ENCODE measurements at places on chromosomes 6 and 20.

DNA sequence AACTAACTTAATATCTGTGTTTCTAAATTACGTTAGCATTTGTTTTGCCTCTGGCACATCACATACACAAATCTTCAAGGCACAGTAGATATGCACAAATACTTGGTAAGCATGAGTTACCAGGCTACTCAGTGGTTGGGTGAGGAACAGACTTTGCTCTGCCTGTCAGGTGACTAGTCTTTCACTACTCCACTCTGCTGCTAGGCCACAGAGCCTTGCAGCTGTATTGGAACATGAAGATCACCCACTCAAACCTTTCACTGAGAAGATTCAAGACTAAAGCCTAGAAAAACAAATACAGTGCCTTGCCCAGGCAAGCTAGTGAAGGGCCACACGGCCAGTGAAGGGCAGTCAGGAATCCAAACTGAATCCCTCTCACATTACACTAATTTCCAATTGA, 47.0 kb downstream of the DTNBP1 start:
- no peak for DNase-seq

DNA sequence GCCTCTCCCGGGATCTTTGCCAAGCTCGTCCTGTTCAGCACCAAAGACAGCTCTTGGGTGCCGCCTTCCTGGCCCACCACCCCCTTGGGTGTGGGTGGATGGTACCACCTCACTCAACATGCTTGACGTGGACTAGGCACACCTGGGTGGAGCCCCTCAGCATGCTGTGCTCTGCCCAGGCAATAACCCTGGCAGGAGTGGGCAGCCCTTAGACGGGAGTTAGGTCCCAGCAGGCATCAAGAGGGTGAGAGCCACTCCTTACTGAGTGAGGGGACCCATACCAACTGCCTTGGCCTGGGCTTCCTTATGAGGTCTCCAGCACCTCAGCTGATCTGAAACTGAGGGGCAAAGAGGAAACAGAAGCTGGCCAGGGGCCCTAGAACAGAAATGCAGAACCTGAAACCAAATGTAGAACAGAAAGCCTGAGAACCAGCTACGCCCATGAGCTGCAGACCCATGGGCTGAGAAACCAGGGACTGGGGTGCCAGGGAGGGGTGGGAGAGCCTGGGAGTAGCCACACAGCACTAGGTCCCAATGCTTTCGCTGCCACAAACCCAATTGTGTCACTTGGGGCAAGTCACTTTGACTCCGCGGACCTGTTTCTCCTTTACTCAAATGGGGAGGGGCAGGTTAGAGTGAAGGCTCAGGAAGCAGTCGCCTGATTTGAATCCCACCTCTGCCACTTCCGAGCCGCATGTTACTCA, 2.0 kb downstream of the FGD2 start:
- no peak for DNase-seq

DNA sequence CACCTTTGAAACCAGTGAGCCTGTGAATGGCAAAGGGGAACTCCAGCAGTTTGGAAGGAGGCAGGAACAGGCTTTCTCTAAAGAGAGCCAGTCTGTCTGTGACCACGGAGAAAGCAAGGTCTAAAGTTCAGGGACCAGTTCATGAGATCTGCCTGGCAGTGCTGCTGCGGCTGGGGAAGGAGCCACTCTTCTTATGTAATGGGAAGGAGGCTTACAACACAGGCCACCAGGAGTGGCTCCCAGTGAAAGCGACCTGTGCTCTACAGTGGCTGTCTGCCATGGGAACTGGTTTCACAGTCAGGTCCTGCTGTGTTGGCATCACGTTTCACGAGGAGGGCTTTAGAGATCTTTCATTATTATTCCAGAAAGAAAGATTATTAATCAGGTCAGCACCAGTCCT, 291.9 kb upstream of the PRDM1 start:
- DNase-seq: no peak

DNA sequence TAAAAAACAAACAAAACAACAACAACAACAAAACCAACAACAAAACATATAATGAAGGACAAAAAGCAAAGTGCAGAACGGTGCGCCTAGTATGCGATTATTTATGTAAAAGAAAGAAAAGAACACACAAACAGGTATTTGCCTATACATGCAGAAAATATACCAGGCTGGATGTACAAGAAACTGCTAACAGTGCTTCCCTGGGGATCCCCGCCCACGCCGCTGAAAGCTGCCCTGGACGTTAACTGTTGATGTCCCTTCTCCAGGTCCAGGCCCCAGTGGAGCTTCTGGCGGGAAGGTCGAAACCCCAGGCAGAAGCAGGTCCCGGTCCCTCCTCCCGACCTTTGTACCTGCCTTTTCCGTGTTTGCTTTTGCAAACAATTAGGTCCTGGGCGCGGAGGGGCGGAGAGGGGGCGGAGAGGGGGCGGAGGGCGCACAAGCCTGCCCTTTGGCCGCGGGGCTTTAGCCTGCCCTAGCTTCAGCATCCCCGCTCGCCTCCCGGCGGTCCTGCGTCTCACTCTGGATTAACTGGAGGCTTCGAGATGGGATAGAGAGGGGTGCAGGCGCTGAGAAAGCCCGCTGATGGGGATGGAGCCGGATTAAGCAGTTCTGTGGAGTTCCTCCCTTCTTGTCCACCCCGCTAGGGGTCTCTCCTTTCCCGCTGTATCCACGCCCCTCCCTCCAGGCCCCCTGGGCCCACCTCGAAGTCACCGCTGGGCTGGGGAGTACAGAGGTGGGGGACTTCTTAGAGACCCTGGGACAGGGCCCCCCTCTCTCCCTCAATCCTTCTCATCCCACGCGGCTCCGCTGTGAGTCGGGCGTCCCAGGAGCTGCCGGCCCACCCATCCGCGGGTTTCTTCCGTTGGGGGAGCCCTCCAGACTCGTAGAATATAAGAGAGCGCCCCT, 8.2 kb upstream of the AHCY start:
- DNase-seq: no peak

DNA sequence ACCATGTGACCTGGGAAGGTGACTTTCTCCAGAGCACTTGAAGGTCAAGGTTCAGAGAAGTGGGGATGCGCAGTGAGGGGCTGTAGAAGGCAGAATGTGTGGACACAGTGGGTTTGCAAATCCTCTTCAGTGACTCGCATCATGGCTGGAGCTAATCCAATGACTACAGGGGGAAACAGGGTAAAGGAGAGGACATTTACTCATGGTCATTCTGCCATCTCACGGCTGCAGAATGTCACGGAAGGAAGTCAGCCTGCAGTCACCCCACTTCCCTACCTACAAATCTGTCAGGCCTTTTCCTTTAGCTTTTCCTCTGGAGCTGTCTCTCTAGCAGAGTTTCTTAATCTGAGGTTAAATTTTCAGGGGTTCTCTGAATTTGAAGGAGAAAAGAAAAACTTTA, 337.6 kb downstream of the CDC5L start:
- DNase-seq: no peak

GRCh38 chr6:146871611-146872425, 273.0 kb downstream of the ADGB start:
- no peak for DNase-seq

GRCh38 chr6:125287718-125288117, 14.0 kb downstream of the HDDC2 start:
- DNase-seq: no peak

GRCh38 chr6:15147827-15148226, 98.0 kb upstream of the JARID2 start:
- no peak for DNase-seq

GRCh38 chr6:88843040-88843439, 120.4 kb downstream of the RNGTT start:
- DNase-seq: no peak

GRCh38 chr20:13461849-13462458, 176.8 kb downstream of the TASP1 start:
- no peak for DNase-seq

GRCh38 chr6:107732461-107732860, 91.7 kb downstream of the SCML4 start:
- DNase-seq: no peak

- no peak for DNase-seq
These were observed 113.3 kb downstream of the ZFP64 start for GRCh38 chr20:52078289-52078688.

DNA sequence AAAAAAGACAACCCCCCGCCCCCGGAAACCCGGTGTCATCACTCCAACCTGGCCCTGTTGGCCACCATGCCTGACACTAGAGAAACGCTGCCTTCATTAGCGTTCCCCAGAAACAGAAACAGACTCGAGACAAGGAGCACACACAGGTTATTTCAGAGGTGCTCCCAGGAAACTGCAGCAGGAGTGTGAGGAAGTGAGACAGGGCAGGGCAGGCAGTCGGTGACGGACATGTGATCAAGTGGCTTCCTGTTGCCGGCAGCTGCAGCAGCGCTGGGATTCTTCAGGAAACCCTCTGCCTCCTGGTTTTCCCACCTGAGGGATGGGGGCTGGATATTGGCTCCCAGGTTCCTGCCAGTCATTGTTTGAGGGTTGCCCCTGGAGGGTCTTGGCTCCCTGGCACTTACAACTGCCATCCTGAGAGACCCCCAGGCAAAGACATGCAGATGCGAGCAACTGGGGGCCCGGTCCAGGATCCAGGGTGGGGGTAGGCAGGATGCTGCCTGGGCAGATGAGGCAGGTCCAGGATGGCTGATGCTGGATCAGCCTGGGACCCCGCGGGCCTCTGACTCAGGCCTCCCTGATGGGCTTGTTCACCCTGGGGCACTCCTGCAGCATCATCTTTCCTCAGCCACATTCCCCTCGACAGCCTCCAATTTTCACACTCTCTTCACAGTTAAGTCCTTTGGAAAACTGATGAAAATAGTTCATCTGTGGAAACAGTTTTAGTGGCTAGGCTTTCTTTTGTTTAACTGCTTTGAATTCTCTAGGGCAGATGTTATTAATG, 150.7 kb upstream of the SYNDIG1 start:
- no peak for DNase-seq

DNA sequence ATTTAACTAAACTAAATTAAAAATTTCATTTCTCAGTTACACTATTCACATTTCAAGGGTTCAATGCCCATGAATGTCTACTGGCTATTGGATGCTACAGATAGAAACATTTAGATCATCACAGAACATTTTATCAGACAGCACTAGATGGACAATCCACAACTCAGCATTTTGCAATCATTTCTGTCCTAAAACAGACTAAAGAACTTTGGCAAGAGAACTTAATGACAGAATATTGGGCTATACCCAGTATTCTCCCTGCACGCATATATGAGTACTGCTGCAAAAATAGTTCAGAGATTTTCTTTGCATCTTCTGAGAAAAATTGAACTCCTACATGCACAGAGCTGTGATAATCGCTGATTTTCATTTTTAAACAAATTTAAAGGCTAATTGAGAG, 36.1 kb upstream of the FBXO30 start:
- no peak for DNase-seq

- DNase-seq: no peak
These were observed 30.8 kb upstream of the COL19A1 start for GRCh38 chr6:69835414-69836179.

GRCh38 chr6:195861-196360, 96.4 kb upstream of the DUSP22 start:
- peak; percentile 55 for DNase-seq

All from stimulated activated CD8-positive, alpha-beta memory T cell treated with anti-CD3 and anti-CD28 coated beads, Interleukin-7, amount 100 ng/mL, for 4 hours (primary cell).